ENCODE measurements at places on chromosomes 6 and 20.

GRCh38 chr6:112054555-112055190 lies 769 bp downstream of the CCN6 start:
- no peaks in the 10 kb centered on the region for H3K36me3 ChIP-seq
- H3K4me1 ChIP-seq = no peaks in the 10 kb centered on the region
- no peak overlapping the region for H3K27ac ChIP-seq
- H3K4me3 ChIP-seq = no peak overlapping the region

- no peak overlapping the region for H3K4me3 ChIP-seq
- no peak overlapping the region for H3K27ac ChIP-seq
- DNase-seq = no peak
- H3K36me3 ChIP-seq = no peaks in the 10 kb centered on the region
- H3K27me3 ChIP-seq = no peaks in the 10 kb centered on the region
Measured at GRCh38 chr6:109221543-109222195, 126.4 kb downstream of the CEP57L1 start.

DNA sequence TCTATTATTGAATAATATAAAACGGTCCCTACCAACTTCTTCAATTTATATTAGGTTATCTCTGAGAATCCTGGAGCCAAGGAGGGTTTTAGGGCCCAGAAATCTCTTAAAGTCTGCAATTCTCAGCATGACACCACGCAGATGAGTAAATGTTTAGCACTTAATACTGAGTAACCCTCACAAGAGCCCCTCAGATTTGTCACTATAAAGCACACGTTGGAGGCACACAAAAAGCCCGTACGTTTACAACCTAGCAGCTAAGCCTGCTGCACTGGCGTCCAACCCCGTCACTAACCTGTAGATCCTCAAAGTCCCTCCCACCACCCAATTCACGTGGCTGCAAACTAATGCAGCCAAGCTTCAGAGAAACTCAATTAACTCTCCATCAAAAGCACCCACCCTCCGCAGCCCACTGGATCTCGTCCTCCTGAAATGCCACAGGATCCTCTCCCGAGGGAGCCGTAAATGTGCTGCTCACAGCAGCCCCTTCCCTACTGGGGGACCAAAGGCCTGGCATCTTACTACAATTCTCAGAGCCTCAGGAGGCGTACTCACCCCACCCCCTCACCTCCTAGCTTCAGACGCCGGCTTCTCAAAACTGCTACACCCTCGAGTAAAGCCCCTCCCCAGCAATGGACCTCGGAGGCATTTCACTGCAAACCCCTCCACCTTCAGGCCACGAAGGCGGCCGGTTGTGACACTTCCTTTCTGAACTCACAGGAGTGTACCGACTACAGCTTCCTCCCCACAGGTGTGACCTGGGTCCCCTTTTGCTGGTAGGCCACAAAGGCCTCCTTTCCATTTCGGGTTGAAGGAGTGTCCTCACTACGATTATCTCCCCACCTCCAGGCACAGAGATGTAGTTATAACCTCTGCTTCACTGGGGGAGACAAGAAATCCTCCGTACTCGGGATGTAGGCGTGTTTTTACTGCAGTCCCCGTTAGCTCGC lies 909 bp downstream of the CPNE1 start:
- no peak overlapping the region for H3K27ac ChIP-seq
- no peaks in the 10 kb centered on the region for H3K4me1 ChIP-seq
- peak overlapping the region; percentile 56 for H3K4me3 ChIP-seq
- no peak for DNase-seq
- H3K27me3 ChIP-seq = no peaks in the 10 kb centered on the region

- no peak for DNase-seq
- no peaks in the 10 kb centered on the region for H3K27me3 ChIP-seq
- no peak overlapping the region for H3K27ac ChIP-seq
- no peaks in the 10 kb centered on the region for H3K4me1 ChIP-seq
- H3K36me3 ChIP-seq = no peaks in the 10 kb centered on the region
Measured at GRCh38 chr6:158516098-158516497, 43.8 kb upstream of the TMEM181 start.

DNA sequence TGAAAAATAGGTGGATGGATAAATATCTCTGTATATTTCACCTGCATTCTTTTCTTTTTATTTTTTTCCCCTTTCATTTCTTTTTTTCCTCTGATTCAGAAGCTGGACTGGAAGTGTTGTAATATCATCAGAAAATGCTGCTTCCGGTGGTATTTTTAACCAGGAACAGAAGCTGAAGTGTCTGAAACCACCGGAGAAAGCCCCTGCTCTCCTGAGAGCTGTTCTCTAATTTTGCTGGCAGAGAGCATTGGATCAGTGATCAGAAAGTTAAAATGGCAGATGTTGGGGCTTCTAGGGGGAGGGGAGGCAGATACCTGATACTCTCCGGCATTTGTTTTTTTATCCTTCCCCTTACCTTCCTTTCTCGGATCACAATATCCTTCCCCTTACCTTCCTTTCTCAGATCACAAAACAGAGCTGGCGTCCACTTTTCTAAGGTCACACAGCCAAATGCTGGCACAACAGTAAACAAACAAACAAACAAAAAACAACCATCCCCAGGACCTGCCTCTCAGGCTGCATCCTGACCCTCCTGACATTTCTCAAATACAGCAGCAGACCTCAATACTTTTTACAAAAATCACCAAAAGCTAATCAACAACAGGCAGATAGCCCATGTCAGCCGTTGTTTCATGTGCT lies 143.2 kb upstream of the ZNF217 start:
- no peaks in the 10 kb centered on the region for H3K27me3 ChIP-seq
- no peaks in the 10 kb centered on the region for H3K36me3 ChIP-seq
- H3K27ac ChIP-seq = no peak overlapping the region
- H3K4me3 ChIP-seq = no peak overlapping the region
- peaks cover 7% of the 10 kb centered on the region for H3K4me1 ChIP-seq

DNA sequence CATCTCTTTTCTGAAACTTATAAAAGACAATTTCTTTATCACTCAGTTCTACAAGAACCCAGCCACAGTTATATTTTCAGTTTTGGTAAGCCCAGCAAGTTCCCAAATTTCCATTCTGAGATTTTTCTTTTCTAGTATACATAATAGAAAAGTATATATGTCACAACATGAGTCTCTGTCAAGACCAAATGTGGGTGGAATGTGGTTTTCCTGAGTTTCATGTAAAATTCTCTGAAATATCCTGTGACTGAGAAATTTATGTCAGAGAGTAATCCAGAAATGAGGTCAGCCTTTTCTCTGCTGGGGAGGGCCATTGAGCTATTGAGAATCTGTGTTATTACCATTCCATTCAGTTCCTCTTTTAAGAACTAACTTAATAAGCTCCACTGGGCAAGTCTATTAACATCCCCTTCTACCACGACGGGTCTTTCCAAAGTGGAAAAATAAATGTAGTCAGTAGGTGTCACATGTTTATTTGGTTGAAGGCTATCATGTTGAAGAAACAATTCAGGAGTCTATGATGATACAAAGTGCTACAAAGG lies 100.7 kb upstream of the HMGN3 start:
- DNase-seq = no peak
- no peaks in the 10 kb centered on the region for H3K4me1 ChIP-seq
- H3K27me3 ChIP-seq = no peaks in the 10 kb centered on the region
- no peak overlapping the region for H3K27ac ChIP-seq
- no peak overlapping the region for H3K4me3 ChIP-seq

GRCh38 chr6:157711060-157711459 lies 112.0 kb upstream of the SNX9 start:
- DNase-seq = no peak
- no peak overlapping the region for H3K4me3 ChIP-seq
- no peak overlapping the region for H3K27ac ChIP-seq

- DNase-seq = no peak
- no peak overlapping the region for H3K4me3 ChIP-seq
- H3K27ac ChIP-seq = no peak overlapping the region
Measured at GRCh38 chr20:44464514-44464913, 11.2 kb upstream of the TTPAL start.

GRCh38 chr6:110140650-110141049 lies 38.8 kb downstream of the WASF1 start:
- H3K36me3 ChIP-seq = peaks cover 10% of the 10 kb centered on the region
- no peaks in the 10 kb centered on the region for H3K27me3 ChIP-seq
- no peak overlapping the region for H3K27ac ChIP-seq
- DNase-seq = no peak

DNA sequence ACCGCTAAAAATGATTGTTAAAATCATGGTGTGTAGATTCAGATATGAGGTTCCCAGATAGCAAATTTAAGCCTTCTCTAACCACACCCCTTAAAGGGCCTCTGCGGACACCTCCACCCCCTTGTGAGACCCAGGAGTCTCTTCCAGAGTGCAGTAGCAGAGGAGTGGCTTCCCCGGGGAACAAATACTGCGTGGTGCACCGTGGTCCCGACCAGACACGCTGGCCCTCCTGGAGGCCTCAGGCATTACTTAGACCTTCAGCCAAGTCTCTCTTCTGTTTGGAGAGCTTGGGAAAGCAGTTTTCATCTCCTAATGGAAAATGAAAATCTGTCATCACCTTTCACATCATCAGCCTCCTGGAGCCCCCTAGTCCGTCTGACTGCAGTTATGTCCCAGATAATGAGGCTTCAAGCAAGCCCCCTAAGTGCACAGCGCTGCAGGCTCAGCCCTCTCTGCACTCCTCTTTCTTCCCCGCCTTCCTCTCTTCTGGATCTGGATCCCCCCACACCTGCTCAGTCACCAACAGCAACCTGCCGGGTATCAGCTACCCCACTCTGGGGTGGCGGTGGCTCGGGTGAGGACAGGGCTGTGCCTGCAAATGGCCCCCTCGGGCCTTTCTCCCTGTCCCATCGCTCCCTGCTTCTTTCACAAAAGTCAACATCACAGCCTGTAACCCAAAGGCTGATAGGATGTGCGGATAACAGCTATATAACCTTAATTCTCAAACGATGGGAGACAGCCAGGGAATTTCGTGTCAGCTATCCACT lies 58.8 kb upstream of the TAGAP start:
- H3K36me3 ChIP-seq = no peaks in the 10 kb centered on the region
- no peak overlapping the region for H3K27ac ChIP-seq
- H3K27me3 ChIP-seq = no peaks in the 10 kb centered on the region
- no peak for DNase-seq
- peaks cover 4% of the 10 kb centered on the region for H3K4me1 ChIP-seq
